ENCODE measurements at places on chromosomes 1 and 21.

- DNase-seq = peak; percentile 93
These were observed at the start of gene PTPN14 for GRCh38 chr1:214551436-214552173. Gene PTPN14 (minus strand): TSS chr1:214551602. CDS start chr1:214464803, 86,799 bp downstream.

GRCh38 chr1:45621895-45622523 lies 1.8 kb downstream of the CCDC17 start:
- DNase-seq = no peak

DNA sequence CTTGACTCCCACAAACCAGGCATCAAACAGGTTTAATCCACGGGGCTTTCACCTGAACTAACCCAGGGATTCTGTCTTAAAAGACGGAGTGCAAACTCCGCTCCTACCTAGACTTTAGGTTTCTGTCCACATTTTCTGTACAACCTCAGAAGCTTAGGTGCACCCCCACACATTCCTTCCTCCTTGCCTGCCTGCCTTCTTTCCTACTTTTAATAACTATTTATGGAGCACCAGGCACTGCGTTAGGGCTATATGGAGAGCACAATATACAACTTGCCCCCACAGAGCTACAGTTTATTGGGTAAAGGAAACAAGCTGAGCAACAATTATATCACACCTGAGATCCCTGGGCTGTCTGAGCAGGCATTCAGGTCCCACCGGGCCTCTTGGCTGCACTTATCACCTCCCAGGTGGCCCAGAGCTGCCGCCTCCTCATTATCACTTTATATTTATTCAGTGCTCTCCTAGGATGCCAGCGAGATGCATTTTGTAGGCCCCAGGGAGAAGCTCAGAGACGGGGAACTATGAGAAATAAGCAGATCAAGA lies 64.1 kb downstream of the DNTTIP2 start:
- DNase-seq = no peak

- no peak for DNase-seq
These were observed 83.1 kb upstream of the KLHDC7A start for GRCh38 chr1:18397641-18398040.

DNA sequence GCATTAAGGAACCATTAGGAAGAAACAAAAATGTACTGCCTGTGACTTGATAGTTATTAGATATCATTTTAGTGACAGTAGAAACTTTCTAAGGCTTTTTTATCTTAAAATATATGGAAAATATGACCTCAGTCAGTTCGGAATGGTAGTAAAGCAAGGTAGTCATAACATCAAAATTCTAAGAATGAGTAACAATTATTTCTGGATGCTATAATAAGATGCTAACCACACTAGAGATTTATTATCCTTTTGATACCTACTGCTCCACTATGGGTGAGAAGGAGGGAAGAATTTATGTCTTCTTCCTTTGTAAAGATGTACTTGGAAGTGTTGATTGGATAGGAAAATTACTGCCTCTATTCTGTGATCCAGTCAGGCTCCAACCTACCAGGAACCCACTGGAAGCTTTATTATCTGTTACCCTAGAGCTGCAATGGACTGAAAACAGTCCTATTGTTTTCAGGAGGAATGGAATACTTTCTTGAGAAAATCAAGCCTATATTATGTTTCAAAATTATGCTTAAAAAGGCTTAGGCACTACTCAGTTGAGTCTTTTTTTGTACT lies 8.8 kb downstream of the FMN2 start:
- no peak for DNase-seq

DNA sequence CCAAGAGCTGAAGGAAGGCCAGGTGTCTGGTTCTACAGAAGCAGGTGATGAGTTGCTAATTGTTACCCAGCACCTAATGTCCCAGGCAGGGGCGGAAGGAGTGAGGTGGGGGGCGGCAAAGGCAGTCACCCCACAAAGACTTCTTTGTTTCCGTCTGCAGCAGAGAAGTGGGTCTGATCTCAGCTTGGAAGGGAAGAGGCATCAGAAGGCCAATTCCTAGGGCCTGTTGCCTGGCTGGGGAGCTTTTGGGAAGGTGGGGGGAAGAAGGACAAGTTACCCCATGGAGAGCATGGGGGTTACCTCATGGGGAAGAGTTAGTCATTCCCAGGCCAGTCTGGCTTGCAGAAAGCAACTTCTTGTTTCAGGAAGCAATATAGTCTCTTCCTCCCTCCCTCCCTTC lies 10.9 kb downstream of the IGSF21 start:
- DNase-seq = no peak

DNA sequence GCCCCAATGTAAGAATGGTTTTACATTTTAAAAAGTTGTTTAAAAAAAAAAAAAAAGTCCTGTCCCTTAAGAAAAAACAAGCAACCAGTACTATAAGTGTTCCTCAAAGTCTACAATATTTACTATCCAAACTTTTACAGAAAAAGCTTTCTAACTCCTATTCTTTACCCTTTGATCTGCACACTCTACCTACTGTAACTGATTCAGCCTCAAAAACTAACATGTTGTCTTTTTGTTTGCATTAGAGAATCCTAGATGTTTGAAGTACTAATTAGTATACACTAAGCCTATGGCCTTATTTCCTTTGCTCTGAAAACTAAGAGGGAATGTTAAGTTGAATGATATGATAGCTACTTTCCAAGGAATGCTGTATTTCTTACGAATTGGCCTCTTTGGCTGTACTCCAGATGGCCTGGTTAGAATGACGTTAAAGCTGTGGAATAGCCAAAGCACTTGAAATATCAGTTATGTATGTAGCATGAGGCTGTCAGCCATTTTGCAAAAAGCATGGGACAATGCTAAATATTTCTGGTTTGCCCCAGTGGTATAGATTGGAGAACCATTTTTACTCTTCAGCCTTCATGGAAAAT lies 234.8 kb downstream of the GPR52 start:
- no peak for DNase-seq

- no peak for DNase-seq
These were observed 1.5 kb downstream of the SPATA6 start for GRCh38 chr1:48470481-48470855.

DNA sequence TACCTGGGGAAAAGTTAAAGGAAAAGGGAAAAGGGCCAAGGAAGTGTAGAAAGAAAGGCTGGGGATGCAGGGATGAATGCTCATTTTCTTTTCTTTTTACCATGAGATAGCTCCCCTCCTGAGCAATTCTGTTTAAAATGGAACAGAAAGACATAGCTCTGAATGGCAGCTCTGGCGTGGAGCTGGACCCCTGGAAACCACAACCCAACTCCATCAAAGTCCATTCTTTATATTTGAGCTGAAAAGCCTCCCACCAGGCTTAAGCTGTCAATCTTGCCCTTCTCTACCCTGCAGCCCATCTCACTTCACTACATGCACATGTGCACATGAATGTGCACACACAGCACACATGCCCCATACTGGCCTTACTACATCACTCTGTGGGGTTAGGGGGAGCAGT lies 69.2 kb downstream of the TNR start:
- no peak for DNase-seq

DNA sequence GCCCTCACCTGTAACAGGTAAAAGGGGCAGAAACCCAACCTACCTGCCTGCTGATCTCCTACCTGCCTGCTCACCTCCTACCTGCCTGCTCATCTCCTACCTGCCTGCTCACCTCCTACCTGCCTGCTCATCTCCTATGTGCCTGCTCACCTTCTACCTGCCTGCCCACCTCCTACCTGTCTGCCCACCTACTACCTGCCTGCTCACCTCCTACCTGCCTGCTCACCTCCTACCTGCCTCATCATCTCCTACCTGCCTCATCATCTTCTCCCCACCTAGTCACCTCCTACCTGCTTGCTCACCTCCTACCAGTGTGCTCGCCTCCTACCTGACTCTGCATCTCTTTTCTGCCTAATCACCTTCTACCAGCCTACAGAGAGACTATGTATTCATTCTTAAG lies 452.9 kb downstream of the MATN1 start:
- DNase-seq = no peak

GRCh38 chr1:178361847-178362246 lies 134.9 kb downstream of the CLEC20A start:
- DNase-seq = no peak

GRCh38 chr1:116850436-116850835 lies 59.3 kb upstream of the PTGFRN start:
- DNase-seq = no peak

DNA sequence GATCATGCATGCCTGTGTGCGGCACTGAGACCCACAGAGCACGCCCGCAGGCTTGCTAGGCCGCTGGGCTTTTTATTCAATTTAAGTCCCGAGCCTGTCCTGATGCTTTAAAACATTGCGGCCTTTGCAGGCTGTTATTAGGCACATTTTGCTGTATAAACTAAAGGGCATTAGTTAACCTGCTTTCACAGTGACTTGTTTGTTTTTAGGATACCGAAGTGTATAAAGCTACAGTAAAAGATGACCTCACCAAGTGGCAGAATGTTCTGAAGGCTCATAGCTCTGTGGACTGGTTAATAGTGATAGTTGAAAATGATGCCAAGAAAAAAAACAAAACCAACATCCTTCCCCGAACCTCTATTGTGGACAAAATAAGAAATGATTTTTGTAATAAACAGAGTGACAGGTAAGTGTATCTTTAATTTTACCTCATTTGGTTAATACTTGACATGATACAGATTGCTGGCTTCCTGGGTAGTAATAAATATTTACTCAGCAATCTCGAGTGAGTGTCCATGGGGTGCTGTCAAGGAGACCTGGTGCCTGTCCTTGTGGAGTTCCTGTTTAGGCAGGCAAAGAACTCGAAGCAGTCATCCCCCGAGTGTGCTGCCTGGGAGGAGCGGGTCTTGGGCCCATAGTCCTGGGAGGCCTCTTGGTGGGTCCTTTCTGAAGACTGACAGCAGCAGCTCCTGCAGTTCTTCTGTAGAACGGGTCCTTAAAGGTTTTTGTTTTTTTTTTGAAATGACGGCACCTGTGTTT lies 40.1 kb downstream of the TRAPPC10 start:
- DNase-seq = no peak

- no peak for DNase-seq
These were observed 209.1 kb upstream of the LYPLAL1 start for GRCh38 chr1:218964471-218965185.

DNA sequence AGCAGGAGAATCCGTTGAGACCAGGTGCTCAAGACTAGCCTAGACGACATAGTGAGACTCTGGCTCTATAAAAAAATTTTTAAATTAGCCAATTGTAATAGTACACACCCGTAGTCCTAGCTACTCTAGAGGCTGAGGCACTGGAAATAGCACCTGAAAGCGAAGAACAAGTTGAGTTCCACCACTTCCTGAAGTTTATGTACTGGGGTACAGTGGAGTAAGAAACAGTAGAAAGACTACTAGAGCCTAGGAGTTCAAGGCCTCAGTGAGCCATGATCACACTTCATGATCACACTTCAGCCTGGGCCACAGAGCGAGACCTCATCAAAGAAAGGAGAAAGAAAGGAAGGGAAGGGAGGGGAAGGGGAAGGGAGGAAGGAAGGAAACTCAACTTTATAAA lies 19.8 kb downstream of the RSBN1 start:
- no peak for DNase-seq

- no peak for DNase-seq
These were observed 44.3 kb upstream of the ZC3H11B start for GRCh38 chr1:219657186-219657585.

DNA sequence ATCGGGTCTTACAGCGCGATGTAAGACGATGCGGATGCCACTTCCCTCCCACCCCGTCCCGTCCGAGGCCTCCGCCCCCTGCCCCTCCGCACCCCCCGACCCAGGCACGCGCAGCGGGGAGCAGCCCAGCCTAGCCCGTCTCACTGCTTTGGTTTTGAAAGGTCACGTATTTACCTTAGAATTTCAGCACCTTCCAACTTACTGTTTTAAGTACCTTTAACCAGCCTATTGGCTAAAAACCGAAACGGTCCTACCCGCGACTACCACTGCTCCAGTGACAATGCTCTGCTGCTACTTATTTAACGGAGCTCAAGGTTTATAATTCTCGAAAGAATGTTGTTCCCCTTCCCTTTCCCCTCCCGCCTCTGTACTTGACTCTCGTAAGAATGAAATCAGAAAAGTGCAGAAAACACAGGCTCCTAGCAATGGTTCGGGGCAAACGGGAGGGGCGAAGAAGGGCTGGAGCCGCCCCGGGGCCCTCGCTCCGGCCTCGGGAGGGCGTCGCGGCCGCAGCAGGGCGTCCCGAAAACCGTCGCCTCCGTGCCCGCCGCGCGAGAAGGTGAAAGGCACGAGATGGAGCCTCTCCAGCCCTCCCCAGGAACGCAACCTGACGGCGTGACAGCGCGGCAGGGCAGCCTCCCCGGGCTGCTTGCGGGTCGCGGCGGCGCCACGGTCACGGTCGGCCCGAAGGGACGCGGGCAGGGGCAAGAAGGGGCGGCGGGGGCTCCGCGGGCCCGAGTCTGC lies 667 bp downstream of the TMEM50B start:
- peak; percentile 17 for DNase-seq

All from T47D (cell line).